Activated CD4-positive, alpha-beta memory T cell treated with anti-CD3 and anti-CD28 coated beads, Interleukin-2, amount 10 ng/mL, durations not matched to agents 7 days and 5 days (primary cell): ENCODE measurements at places on chromosomes 5 and 9.

DNA sequence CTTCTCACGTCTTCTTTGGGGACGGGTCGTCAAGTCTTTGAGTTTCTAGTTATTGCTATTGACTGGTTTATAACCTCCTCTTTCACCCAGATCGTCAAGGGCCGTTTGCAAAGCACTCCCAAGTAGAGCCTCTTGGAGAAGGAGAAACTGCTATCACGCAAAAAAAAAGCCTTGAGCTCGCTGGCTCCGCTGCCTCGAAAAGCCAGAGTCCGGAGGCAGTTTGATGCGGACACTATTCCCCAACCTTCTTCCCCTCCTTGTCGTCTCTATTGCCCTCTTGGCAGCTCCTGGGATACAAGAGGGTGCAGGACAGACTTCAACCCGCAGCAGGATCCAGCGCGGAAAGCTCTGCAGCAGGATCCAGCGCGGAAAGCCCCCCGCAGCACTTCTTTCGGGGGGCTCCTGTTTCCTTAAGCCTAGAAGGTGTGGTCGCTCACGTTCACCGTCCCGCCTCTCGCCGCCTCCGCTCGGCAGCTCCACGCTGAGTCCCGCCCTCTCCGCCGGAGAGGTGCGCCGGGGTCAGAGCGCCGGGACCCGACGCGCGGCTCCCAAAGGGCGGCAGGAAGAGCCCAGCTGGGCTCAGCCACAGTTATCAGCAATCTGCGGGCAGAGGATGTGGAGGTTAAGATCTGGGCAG, at the start of gene PCDHAC1:
Gene PCDHAC1 (plus strand): TSS at position 494 of the 637 bp plus-strand sequence. CDS start 594 bp downstream, outside the sequence.
- DNase-seq = no peak

GRCh38 chr5:178287091-178287790, 54.6 kb upstream of the PHYKPL start:
- no peak for DNase-seq

- no peak for DNase-seq
Measured at GRCh38 chr5:137616046-137616445, 116.9 kb upstream of the SPOCK1 start.

DNA sequence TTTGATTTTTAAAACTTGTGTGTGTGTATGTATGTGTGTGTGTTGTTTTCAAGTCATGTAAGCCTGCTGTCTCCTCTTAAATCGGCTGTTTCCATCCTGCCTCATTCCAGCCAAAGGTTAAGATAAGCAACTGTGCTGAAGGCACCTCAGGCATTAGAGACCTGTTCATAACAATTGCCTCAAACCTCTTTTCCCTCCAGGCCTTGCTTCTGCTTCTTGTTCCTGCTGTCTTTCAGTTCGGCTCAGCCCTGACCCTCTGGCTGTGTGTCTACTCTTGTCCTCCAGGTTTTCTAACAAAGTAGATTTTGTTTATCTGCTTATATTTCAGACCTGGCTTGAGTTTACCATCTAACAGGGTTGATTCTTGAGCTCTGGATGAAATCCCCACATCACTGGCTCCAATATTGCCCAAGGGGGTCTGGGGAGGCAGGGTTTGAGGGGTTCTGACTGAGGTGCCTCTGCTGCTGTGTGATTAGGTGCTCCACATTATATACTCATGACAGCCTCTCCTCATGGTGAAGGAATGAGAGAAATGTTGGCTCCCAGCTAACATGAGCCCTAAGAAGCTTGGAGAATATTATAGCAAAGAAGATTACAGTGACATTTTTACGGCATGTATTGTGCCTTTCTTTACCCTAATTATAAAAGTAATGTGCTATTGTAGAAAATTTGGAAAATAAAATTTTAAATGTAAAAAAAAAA, 229.7 kb upstream of the PIK3R1 start:
- no peak for DNase-seq

GRCh38 chr9:17894501-17895160, 315.8 kb downstream of the SH3GL2 start:
- no peak for DNase-seq

DNA sequence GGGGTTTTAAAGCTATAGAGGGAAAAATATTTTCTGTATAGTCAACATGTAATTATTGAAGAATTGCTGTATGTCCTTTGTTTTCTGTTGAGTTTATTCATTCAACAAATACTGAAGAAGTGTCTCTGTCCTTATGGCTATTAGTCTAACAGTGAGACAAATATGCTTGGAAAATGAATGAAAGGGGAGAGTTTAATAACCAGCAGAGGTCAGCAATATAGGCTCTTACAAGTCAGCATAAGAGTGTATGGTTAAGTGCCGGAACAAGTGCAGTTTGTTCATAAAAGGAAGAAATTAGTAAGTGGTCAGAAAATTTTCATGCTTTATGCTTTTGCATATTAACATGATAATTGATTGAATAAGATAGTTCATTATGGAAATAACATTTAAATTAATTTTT, 3.6 kb downstream of the SCAMP1 start:
- DNase-seq = no peak

GRCh38 chr5:50653946-50654345, 12.5 kb upstream of the PARP8 start:
- DNase-seq = no peak

GRCh38 chr9:4831119-4831518, 38.4 kb downstream of the RCL1 start:
- no peak for DNase-seq

DNA sequence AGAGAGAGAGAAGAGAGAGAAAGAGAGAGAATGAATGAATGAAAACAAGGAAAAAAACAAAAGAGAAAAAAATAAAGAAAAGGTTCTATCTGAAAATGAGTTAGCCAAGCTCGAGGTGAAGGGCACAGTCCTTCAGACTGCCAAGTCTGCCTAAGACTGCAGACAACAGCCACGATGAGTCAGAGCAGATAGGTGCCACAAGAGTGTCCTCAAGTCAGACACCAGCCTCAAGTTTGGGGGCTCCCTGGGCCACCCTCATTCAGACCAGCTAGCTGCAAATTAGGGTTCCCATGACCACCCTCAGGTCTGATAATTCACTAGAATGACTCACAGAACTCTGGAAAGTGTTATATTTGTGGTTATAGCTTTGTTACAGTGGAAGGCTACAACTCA, 13.9 kb upstream of the HABP4 start:
- DNase-seq = no peak

- DNase-seq = no peak
Measured at GRCh38 chr9:136137321-136138265, 18.9 kb upstream of the TMEM250 start.

DNA sequence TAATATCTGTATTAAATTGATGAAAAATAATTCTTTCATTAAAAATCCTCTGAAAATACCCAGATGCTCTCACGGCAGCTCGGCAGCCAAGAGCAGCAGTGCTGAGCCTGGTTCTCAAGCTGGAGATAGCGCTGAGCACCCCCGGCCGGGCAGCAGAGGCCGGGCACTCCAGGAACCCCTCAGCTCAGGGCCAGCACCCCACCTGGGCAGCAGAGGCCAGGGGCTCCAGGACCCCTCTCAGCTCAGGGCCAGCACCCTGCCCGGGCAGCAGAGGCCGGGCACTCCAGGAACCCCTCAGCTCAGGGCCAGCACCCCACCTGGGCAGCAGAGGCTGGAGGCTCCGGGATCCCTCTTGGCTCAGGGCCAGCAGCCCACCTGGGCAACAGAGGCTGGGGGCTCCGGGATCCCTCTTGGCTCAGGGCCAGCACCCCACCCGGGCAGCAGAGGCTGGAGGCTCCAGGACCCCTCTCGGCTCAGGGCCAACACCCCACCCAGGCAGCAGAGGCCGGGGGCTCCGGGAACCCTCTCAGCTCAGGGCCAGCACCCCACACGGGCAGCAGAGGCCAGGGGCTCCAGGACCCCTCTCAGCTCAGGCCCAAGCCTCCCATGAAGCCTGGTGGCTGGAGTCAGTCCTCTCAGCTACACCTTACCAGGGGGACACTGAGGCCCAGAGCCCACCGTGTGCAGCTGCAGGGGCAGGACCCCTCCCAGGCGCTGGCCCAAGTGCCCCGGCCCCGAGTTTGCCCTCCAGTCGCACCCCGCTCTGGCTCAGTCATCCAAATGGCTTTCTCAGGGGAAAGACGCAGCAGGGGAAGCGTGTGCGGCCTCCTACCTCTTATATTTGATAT, 21.7 kb downstream of the CLPTM1L start:
- no peak for DNase-seq

DNA sequence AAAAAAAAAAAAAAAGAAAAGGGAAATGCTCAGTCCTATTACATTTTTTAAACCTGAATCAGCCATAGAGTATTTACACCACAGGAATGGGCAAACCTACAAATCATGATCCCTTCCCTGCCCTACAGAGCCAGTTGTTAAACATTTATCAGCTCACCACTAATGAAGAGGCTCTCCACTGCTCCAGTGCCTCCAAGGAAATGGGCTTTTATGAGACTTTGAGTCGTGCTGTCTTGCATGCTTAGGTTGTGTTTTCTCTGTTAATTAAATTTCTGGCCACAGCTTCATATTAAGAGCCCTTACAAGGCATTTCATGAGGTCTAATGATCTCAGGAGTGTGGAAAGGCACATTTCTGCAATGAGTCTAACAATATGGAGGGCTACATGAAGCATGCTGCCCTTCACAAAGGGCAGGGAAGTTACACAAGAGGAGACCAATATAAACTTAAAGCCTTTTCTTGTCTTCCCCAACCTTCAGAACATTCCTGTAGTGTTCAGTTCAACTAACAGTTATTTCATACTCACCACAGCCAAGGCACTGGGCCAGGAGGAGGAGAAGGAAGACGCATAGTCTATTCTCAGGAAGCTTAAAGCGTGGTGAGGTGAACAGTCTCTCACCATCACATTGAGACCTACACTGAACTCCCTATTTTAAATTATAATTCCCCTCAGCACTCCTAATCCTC, 140.1 kb upstream of the ABCA1 start:
- DNase-seq = no peak

GRCh38 chr9:112421771-112422222, 41.9 kb downstream of the HSDL2 start:
- no peak for DNase-seq

GRCh38 chr9:108467161-108467560, 388.6 kb downstream of the ACTL7B start:
- DNase-seq = no peak

DNA sequence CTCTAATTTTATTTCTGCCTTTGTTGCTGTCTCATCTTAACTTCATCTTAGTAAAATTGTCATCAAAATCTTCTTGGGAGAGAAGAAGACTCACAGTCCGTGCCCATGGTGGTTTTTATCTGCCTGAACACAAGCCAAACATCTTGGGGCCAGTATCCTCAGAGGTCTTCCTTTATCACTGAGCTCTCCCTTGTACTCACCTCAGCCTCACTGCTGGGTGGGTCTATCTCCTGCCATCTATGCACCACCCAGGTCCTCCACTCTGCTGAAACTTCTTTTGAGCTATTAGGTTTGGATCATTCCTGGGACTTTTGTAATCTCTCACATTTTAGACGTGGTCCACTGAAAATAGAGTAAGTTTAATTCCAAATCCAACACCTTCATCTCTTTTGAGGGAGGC, 116.3 kb upstream of the EPB41L4A start:
- DNase-seq = no peak

DNA sequence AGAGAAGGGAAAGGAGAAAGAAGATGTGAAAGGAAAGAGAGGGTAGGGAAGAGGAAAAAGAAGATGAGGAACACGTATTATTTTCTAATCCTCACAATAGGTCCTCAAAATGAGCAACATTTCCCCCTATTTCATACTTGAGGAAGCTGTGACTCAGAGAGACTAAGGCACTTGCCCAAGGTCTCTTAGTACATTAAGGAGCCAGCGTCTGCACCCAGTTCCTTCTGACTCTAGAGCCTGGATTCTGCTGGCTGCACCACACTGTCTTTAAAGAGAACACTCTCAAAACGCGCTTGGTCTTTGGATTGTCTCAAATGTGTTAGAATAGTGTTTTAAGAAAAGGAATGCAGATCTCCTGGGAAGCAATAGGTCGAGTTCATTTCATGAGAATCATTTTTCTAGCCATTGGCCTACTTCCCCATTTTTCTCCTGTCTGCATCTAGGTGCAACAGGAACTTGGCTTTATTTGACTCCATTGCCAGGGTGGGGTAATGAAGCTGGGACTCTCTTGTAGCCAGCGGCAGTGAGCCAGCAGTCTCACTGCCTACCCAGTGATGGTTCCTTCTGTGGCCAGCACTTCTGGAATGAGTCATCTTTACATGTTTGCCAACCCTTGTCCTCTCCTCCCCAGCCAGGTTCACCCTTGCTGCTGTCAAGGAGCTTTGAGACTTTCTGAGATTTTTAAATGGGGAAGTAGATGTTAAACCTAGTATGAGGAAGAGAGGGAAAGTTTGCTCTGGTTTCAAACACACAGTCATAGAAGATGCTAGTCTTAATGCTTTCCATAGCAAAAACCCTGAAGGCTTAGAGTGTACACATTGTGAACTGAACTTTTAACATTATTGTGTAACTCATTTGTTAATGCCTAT, 82.7 kb downstream of the DOCK8 start:
- no peak for DNase-seq

GRCh38 chr9:17191082-17191481, 56.2 kb downstream of the CNTLN start:
- DNase-seq = no peak

DNA sequence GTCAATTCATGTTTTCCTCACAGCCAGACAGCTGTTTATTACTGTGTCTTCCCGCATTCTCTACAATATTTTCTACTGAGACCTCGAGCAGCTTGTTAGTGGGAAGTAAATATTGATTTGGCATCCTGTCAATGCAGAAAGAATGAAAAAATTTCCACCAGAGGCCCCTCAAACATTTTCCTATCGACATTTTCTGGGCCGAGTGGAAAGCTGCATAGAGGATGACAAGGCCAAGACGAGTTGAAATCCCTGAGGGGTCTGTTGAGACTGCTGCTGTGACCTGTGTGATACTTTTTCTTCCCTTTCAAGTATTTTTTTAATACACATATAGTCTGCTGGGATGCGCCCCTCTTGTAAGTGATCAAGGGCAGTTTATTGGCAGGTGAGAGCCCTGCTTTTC, 91.4 kb upstream of the SH3GL2 start:
- no peak for DNase-seq

- DNase-seq = no peak
Measured at GRCh38 chr5:56126487-56127179, 106.5 kb downstream of the ANKRD55 start.

GRCh38 chr5:149794041-149794440, 63.9 kb downstream of the PPARGC1B start:
- DNase-seq = no peak

GRCh38 chr9:107100591-107100990, 182.5 kb upstream of the RAD23B start:
- DNase-seq = no peak

DNA sequence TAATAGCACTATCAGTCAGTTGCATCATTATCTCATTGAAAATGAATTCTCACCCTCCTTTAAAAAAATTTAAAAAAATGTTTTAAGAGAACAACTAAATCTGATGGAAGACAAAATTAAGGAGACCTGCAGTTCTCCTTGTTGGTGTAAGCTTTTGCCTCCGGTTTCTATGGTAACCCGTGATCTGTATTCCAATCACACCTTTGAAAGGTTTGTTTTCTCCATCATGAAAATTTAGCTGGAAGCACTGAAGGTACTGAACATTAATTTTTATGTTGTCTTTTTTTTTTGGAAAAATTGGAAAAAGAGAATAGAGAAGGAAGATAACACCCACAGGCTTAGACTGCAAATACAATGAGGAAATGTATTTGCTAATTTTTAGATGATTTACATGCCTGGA, 2.5 kb upstream of the BASP1 start:
- DNase-seq = no peak

- DNase-seq = no peak
Measured at GRCh38 chr9:129181246-129181645, 3.2 kb upstream of the IER5L start.
